BJ (cell line): ENCODE measurements at places on chromosomes 4 and X. TPM values are rescaled to one million over a fixed set of nuclear protein-coding genes. Genes with fewer than 3 reads are reported as not detected.

DNA sequence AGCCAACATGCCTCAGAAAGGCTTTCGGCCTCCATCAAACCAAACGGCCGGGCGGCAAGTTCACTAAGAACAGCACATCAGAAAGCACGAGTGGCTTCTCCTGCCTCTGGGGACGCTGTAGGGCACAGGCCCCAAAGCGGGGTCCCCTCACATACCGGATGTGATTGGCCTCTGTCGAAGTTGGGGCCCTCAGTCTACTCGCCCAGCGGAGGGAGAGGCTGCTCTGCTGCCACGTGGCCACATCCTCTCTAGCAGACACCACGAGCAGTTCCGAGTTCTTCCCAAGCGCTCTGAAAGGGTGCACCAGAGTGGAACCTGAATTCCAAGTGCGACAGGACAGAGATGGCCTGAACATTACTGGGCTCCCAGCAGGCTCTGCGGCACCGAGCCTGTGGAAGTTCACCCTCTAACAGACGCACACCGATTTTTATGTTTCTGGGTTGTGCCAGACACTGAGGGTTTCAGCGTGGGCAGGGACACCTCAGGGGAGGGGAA lies 21.1 kb downstream of the NOP14 start:
- no peak for DNase-seq

- DNase-seq: no peak
Observed at GRCh38 chrX:47278691-47279090, 45.9 kb downstream of the USP11 start.

- DNase-seq: no peak
Observed at GRCh38 chr4:68416591-68416990, 30.7 kb upstream of the TMPRSS11E start.

- no peak for DNase-seq
Observed at GRCh38 chr4:6534050-6534449, 40.9 kb upstream of the MAN2B2 start.

The FBXL5 gene
- 20.5 and 43.8 TPM in 2 replicates for polyA plus RNA-seq

The DDX53 gene
- polyA plus RNA-seq: not detected in 2 replicates

The SPCS3 gene
- polyA plus RNA-seq: 55.3 and 58.9 TPM in 2 replicates
